Stromal cell of bone marrow (primary cell): ENCODE measurements at places on chromosomes 3 and 15.
A peak's percentile ranks its signal among the peaks of the same experiment; 100 is the strongest.

GRCh38 chr3:153273767-153274435 lies 111.9 kb downstream of the RAP2B start:
- peak; percentile 73 for DNase-seq

- DNase-seq: no peak
Observed at GRCh38 chr3:120506828-120507774, 56.3 kb upstream of the FSTL1 start.

DNA sequence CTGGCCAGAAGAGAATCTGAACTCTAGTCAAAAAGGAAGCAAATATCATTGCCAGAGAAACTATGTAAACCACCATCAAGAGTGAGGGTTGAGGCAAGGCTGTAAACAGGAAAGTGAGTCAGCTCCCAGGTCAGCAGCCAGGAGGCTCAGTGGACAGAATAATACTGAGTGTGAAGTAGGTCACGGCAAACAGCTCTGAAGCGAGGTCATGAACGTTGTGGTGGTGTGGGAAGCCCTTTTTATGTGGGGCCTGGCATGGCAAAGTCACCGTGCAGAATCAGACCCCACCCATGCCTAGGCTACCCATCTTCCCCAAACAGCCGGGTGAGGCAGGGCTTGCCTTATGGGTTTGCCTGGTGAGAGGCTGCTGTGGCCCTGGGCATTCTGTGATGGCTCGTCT lies 43.9 kb downstream of the THBS1 start:
- DNase-seq: peak; percentile 86

DNA sequence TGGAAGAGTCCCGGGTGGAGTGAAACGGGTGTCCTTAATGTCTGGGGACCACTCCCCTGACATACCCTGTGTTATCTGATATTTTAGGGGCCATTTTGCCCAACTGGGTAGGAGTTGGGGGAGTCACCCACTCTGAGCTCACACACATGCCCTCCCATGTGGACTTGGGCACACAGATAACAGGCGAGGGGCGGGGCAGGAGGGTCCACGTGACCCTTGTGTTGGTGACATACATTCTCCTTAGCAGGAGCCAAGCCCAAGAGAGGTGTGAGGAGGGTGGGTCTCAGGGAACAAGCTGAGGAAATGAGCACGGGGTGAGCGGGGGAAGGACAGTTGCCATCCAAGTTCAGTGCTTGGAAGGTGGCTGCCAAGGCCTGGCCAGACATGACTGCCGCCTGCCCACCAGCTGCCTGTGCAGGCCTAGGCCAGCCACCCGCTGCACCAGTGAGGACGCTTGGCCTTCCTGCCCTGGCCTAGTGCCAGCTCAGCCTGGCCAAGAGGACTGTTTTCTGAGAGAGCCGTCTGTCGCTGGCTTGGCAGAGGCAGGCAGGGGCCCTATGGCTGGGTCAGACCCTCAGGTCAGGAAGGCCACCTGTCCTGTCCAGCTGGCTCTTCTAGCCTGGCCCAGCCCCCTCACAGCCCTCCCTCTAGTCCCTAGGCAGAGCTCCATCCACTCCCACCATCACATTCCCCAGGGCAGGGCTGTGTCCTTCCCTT lies 31.3 kb upstream of the TMEM115 start:
- no peak for DNase-seq

- DNase-seq: peak; percentile 92
Observed at GRCh38 chr3:177468331-177468730, 271.0 kb upstream of the TBL1XR1 start.

- no peak for DNase-seq
Observed at GRCh38 chr3:32375596-32375930, 16.1 kb upstream of the CMTM7 start.
